ENCODE measurements at places on chromosomes 2 and 18.

- no peak for DNase-seq
These were observed 314.9 kb downstream of the AFF3 start for GRCh38 chr2:99827296-99827999.

DNA sequence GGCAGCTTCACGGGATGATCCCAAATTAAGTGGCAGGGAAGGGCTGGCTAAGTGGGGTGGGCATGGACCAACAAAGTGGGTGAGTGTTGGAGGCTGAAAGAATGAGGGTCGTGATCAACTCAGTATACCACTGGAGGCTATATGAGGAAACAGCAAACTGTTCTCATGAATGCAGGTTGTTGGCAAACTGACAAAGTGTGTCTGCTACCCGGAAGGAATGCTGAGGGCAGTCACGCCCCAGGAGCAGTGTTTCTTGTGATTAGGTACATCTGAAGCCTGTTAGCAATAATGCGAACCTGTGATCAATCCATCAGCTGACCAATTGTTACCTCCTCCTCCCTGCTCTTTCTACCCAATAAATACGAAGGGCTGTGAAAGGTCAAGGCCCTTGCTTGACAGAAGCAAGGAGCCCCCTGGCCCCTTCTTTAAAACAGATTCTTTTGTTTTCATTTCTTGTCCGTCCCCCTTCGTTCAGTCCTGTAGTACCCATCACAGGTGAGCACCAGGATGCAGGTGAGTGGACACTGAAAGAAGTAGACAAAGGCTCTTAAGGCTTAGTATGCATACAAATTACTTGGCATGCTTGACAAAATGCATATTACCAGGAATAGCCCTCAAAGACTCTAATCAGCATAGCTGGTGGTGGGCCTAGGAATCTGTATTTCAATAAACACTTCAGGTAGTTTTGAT, 67.9 kb downstream of the LOXHD1 start:
- no peak for DNase-seq

DNA sequence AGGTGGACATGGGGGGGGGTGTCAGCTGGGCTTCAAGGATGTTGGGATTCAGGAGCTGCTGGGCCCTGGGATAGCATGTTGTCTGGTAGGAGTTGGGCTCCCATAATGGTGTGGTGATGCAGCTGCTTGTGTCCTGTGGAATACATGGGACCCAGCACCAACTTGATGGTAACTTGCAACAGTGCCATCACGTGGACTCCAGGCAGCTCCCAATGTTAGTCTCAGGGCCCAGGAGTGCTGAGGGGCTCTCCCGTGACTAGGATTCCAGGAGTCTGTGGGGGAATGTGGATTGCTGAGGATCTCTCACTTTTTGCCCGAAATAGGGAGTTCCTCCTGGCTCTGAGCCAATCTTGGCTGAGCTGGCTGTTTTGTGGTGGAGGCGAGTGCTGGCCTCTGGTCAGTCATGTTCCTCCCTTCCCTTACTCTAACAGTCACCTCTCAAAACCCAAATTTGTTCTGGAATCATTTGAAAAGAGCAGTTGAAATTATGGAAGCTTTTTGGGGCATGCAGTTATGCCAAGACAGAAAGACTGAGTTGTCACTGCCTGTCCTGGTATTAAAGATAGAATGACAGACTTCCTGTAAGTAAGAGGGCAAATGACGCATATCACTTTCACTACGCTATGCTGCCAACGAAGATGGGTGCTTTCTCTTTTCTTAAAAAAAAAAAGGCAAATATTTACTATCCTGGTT, 607.1 kb downstream of the ADCYAP1 start:
- no peak for DNase-seq

- DNase-seq, result peak; percentile 19
These were observed 18.8 kb downstream of the EPHA4 start for GRCh38 chr2:221553333-221553732.

DNA sequence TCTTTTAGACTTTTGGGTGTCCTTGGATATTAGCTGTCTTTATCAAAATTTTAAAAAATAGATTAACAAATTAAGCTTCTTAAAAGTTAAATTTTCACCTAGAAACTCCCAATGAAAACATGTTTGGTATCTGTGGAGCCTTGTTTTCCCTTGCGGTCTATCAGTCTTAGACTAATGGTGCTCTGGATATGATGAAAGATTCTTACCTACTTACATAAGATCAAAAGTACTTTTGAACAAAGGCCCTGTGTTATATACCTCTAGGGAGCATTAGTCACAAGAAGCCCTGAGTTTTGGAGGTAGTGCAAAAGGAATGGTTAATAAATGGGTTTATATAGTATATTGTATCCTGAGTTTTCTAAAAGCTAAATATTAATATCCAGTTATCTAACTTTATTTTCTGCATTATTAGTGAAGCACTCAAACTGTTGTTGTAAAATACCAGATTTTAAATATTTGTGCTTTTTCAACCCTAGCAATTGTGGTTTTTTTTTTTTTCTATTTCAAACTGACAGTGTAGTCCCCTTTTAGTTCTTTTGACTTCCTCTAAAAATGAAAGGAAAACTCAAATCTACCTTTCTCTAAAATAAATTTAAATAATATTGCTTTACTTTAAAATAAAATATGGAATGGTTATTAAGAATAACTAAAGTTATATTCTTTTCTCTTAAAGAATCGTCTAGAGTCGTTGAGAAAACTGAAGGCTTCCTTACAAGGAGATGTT, 18.1 kb downstream of the NDC80 start:
- DNase-seq, result no peak

GRCh38 chr2:122077771-122078170, 322.3 kb downstream of the TSN start:
- no peak for DNase-seq

DNA sequence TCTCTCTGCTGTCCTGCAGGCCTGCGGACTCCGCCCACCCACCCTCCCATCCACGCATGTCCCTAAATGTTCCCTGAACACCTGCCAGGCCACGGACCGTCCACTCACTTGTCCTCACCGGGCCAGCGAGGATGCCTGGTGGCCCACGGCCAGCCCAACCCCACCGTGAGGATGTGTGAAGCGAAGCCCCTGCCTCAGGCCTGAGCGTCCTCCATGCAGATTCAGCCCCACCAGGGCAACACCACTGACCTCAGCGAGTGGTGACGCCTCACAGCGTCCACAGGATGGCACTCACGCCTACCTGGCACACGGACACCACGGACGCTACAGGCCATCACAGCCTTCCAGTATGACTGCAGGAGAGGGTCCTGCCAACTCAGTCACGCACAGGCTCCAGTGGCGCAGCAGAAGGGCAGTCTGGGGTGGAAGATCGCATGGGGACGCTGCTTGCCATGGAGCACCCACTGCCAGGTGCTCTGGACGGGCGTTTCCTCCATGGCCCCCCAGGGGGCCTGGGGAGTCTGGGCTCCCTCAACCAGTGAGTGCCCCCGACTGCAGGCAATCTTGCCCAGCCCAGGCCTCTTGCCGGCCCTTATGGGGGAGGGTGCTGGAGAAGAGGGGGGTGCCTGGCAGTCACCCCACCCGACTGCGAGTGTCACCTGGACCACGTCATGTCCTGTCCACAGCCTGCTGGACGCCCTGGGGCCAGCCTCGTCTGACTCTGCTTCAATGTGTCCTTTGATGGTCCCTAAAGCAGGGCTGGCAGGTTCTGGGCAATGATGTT, 25.4 kb downstream of the HDAC4 start:
- DNase-seq, result peak; percentile 18

DNA sequence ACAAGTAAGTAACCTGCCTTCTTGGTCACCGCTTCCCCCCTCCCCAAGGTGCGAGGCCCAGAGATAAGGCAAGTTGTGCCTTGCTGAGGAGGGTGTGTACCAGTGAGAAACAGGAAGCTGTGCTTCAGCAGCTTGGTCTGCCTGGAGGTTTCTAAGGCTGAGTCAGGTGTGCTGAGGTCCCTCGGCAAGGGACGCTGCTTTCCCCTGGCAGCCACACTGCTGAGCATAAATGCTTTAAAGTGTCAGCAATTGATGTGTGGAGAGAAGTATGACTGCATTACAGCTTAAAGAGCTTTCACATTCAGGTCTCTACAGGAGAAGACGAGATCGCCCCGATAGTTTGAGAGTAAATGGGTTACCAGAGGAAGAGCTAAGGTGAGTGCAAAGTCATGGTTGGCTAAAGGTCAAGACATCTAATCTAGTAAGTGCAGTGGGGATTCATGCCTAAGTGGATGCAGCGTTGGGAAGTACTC, 86.9 kb downstream of the LIMS1 start:
- DNase-seq, result no peak

GRCh38 chr2:122166820-122167219, 411.4 kb downstream of the TSN start:
- no peak for DNase-seq

GRCh38 chr2:69538872-69539548, 101.8 kb upstream of the NFU1 start:
- DNase-seq, result no peak
